Right cardiac atrium (tissue), 5 donors: ENCODE measurements at places on chromosomes 3 and 15. TPM values are rescaled to one million over a fixed set of nuclear protein-coding genes. Genes with fewer than 3 reads are reported as not detected.
A peak's percentile ranks its signal among the peaks of the same experiment; 100 is the strongest.

Gene GCSAM
- total RNA-seq: not detected

DNA sequence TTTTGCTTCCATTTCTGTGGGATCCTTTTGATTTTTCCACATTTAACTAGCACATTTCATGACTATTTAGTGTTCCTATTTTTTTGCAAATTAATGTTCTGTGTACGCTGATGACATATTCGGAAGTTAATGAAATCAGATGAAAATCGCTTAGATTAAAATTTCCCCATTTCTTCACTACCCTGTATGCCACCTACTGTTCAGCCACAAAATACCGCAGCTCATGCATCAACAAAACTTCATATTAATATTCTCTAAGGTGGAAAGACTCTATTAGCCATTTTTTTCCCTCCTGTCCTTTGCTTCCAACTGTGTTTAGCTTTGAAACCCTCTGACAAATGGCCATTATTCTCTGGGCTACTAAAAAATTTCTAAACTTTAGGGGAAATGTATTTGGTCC is 300.6 kb downstream of the MECOM start:
- no peak for DNase-seq

DNA sequence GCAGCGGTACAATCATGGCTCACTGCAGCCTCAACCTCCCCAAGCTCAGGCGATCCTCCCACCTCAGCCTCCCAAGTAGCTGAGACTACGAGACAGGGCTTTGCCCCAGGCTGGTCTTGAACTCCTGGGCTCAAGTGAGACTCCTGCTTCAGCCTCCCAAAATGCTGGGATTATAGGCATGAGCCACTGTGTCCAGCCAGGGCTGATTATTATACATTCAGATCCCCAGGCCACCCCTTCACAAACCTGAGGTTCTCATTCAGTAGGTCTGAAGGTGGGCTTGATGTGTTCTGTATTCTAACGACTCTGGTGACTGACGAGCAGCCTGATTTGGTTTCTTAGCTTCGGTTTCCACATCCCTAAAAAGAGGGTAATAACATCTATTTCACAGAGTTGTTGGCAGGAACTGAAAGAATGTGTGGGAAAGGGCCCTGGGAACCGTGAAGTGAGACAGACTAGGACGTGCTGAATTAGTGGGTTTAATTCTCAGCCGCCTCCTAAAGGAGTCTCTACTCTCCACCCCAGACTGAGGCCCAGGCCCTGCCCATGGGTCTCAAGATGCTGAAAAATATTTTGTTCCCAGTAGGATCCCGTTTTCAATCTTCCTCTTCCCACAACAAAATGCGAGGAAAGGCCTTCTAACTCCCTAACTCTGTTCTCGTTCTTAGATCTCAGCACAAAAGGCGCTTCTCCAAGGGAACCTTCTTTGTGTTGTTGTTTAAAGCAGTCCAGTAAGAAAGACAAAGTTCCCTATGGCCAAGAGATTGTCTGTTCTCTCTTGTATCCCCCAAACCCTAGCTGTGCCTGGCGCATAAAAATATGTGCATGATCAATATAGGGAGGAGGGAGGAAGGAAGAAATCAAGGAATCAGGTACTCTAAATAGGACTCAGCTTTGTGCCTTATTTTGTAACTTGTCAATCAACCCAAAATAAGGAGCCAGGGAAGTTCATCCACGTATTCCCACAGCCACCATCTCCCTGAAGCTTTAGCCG is 210.0 kb upstream of the TOPAZ1 start:
- DNase-seq: no peak

Gene HYKK
- total RNA-seq: 11.0 TPM

DNA sequence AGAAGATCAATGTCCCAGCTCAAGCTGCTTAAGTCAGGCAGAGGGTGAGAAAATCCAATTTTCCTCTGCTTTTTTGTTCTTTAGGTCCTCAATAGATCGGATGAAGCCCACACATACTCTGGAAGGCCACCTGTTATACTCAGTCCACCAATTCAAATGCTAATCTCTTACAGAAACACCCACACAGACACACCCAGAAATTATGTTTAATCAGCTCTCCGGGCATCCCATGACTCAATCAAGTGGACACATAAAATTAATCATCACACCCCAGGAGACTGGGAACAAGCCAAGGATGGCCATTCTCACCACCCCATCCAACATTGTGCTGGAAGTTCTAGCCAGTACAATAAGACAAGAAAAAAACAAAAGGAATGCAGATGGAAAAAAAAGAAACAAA is 67.8 kb upstream of the SLC24A5 start:
- DNase-seq: no peak

DNA sequence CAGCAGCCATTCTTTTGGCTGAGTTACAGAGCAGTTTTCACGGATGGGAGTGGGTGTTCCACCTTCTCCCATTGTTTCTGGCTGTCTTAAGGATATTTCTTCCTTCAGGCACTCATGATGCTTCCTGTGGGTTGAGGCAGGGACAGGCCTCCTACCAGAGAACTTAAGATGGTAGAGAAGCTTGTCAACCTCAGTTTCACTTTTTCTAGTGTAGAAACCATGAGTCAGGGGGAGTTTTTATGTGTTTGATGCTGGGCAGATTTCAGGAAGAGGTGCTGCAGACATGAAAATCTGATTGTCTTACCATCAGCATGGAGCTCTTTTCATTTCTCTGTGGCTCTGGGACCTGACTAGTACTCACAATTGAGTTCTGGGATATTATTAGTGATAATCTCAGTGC is 48.7 kb upstream of the VEPH1 start:
- DNase-seq: no peak

GRCh38 chr3:128273109-128273840 is 120.0 kb downstream of the EEFSEC start:
- peak; percentile 70 for DNase-seq

GRCh38 chr15:47410247-47410646 is 307.1 kb upstream of the SEMA6D start:
- no peak for DNase-seq

Gene DNAH1
- total RNA-seq: 3.6 TPM

- no peak for DNase-seq
Observed at GRCh38 chr3:39407259-39407629, 724 bp downstream of the RPSA start.

Gene ZNF639
- 42.9 TPM for total RNA-seq

DNA sequence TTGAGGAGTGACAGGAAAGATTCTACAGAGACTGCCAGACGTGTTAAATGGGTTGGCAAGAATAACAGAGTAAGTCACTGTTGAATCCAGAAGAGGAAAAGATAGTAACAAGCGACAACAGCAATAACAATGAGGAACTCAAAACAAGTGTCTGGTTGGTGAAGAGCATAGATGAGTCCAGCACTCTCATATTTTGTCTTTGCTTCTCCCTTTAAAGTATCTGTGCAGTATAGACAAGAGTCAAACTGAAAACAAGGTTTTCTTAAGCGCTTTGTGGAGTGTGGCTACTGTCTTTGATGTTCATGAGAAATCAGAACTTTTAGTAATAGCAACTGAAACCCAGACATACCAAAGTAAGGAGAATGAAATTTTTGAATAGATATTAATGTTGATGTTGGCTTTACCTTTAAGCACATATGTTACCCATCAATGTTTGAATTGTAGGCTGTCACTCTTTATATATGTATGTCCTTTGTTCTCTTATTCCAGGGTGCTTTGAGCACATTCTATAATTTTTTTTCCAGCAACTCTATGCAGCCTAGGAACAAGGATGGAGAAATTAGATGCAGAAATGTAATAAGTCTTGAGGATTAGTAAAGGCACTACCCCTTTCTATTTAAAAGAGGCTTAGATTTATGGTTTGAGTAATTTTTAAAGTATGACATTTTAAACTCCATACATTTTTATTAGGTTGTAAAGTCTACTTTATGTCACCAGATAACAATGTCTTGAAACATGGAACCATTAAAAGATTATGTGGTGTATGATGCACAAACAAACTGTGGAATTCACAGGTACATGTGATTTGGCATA is 185.5 kb downstream of the NFKBIZ start:
- DNase-seq: no peak

Gene PYGO1
- total RNA-seq: 7.5 TPM

DNA sequence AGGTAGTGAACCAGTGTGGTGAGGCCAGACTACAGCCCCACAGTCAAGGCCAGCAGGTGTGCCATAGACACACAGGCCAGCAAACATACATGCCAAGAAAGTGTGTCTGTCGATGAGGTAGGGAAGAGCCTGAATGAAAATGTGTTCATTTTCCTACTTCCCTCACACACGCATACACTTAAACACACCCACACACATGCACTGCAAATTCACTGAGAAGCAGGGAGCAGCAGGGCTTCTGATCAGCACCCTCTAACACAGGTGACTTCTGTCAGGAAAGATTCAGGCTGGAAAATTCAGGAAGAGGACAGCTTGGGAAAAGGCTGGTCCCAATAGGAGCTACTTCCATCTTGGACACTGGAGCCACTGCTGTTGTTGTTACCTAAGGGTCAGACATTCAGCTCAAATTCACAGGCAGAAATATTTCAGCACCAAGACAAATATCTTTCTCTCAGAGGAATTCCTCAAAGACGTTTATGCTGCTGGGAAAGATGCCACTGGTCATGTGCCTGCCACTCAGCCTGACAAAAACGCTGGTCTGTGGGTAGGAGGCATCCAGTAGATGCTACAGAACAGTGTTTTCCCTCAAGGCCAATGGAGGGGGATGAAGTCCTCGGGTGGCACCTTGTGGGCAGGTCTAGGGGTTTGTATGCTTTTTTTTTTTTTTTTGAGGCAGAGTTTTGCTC is 40.9 kb upstream of the LARS2 start:
- DNase-seq: no peak

Gene TMEM207
- total RNA-seq: not detected

GRCh38 chr15:31487811-31488436 is 161.3 kb downstream of the KLF13 start:
- no peak for DNase-seq

DNA sequence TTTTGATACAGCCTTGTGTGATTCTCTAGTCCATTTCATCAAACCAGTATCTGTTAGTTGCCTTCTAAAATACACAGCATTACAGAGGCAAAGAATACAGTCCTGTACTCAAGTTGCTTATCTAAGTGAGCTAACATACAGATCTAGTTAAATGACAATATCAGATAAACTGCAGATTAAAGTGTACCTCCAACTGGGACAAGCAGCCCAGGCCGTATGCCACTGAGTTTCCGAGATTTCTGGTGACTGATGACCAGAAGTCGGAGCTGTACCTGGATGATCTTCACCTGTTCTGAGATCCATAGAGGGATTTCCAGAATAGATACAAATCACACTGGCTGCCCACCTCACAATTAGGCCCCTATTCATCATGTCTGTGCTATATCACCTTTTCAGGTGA is 6.3 kb upstream of the TRIM59 start:
- DNase-seq: no peak

Gene ANKDD1A
- 6.0 TPM for total RNA-seq

Gene GMPS
- 34.2 TPM for total RNA-seq

DNA sequence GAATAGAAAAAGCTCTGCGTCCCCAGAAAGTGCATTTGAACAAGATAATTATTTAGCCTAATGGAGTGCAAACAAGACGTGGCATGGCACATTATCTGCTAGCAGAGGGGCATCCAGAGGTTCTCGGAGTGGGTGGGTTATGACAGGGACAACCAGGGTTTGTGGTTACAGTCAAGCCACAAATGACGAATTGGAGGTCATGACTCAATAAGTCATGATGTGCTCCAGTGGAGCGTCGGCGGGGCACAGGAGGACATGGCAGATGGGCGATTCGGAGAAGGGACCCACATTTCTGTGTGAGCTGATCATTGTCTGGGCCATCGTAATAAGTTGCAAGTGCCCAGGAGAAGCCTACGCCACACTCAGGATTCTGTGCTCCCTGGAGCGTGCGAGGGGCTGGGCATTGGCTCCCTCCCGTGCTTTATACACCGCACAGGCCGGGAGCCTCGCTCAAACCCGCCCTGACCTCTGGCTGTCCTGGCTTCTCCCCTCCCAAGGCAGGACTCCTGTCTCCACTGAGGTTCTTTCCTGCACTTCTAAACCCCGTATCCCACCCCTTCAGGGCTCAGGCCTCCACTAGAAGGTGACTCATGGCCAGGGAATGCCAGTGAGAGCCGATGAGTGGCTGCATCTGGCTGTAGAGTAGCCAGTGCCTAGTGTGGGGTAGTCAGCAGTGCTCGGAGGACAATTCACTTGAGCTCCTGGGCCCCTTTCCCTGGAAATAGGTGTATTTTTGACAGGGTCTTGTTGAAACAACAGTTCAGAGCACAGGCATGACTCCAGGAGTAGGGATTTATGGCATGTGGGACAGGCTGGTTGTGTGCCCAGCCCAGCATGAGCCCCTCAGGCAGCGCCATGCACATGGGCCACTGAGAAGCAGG is 67.4 kb downstream of the GRIP2 start:
- no peak for DNase-seq

Gene CHRNA5
- total RNA-seq: 2.2 TPM

- DNase-seq: no peak
Observed at GRCh38 chr3:116265976-116266584, 179.2 kb downstream of the LSAMP start.

GRCh38 chr3:129746629-129747028 is 140.2 kb upstream of the PLXND1 start:
- no peak for DNase-seq

DNA sequence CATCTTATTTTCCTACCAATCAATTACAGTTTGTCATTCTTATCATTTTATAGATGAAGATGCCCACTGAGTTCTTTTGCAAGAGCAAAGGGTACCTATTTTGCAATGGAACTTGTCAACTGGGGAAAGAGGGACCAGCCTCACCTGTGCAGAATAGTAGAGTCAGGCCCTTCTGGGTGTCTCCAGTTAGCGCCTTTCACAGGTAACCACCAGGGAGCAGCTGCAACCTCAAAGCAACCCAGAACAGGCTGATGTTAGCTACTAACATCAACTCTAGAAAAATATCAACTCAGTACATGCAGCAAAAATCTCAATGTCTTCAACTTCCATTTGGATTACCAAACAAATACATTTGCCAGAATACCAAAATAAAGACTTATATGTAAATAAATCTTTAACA is 47.1 kb downstream of the SUMF1 start:
- no peak for DNase-seq

Gene GRK7
- total RNA-seq: not detected

Gene USP19
- total RNA-seq: 50.8 TPM

DNA sequence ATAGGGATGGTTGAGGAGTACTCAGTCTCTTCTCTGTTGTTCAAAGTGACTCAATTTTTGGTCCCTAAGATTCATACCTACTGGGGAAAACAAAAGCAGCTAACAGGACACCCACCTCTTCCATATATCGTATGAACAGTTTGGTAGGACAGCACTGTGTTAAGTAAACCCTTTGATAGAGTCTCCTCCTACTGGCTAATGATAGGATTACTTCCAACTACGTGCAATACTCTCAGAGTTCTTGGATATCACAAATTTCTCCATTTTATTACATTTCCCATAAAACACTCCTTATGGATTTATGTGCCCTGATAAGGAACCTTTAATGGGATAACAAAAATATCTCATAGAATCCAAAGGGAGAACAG is 200.2 kb upstream of the GOLGA6L4 start:
- DNase-seq: no peak

Gene NMB
- total RNA-seq: 4.7 TPM

Gene ZBED2
- not detected for total RNA-seq

- peak; percentile 66 for DNase-seq
Observed at GRCh38 chr3:31544634-31545033, 11.9 kb downstream of the STT3B start.

- no peak for DNase-seq
Observed at GRCh38 chr15:66862111-66862939, 160.3 kb downstream of the SMAD6 start.

GRCh38 chr15:47577000-47577399 is 140.3 kb upstream of the SEMA6D start:
- DNase-seq: no peak

Gene PIERCE2
- total RNA-seq: 2.7 TPM

Gene OR4F15
- total RNA-seq: not detected

Gene MST1
- 7.2 TPM for total RNA-seq
